Type B pancreatic cell (in vitro differentiated cells): ENCODE measurements at places on chromosomes 5 and 9.

- DNase-seq: peak; percentile 61
Measured at GRCh38 chr5:135439231-135440205, 7.6 kb downstream of the DCANP1 start.

- no peak for DNase-seq
Measured at GRCh38 chr5:74094096-74094781, 468.2 kb downstream of the ARHGEF28 start.

DNA sequence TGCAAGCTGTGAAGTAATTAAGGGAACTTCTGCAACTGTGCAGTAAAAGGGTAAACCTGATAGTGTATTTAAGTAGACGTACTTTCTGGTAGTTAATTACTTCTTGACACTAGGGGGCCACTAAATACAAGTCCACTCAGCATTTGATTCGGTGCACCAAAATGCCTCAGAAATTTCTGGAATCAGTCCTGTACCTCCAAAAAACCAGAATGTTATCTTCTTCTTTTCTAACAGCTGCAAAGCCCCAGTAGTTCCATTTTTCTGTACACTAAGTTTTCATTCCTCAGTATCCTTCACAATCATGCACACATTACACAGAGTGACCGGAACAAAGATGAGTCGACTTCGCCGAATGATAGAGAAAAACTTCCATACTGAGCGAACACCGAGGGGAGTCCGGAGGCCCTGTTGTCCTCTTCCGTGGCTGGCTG, 484 bp downstream of the GFM2 start:
- DNase-seq: no peak

GRCh38 chr5:172113036-172113435, 75.0 kb downstream of the STK10 start:
- DNase-seq: no peak

DNA sequence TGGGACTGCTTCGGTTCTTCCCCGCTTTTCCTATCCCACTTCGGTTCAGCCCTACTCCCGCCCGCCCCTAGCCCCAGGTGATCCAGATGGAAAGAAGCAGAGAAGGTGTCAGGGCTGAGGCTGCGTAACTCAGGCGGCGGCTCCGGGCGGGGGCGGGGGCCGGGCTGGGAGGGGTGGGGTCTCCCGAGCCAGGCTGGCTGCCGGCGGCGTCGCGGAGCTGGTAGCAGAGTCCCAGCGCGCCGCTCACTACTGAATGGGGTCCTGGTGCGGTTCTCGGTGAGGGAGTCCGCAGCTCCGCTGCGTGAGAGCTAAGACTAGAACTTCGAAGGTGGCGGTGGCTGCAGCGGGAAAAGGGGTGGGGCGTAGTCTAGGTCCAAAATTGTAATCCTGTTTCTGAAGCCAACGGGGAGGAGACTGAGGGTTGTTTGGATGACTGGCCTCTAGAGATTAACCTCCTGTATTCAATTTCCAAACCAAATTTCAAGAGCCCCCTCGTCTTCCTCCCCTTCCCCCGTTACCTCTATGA, 1.4 kb downstream of the PRR16 start:
- DNase-seq: no peak

DNA sequence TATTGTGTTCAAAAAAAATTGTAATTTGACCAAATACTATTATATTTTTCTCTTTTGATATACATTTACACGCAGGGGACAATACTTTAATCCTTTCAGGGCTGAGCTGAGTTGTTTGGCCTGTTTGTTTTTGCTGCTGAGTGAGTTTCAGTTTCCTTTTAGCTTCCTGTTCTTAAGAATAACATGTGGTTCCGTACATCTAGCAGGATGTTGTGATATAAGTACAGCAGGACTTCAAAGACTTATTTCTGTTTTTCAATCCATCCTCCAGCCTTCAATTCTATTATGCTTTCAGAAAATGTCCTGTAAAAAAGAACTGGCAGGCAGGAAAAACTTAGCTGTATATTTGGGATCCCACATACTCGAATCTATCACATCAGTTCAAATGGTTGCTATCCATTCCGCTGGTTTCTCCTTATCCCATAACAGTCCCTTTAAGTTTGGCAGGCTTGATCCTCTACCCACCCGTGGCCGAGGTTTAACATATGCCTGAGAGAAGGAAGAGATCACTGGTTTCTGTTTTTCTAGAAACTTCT, 1037.3 kb upstream of the ACO1 start:
- DNase-seq: no peak

- no peak for DNase-seq
Measured at GRCh38 chr5:22889720-22890119, 36.6 kb upstream of the CDH12 start.

DNA sequence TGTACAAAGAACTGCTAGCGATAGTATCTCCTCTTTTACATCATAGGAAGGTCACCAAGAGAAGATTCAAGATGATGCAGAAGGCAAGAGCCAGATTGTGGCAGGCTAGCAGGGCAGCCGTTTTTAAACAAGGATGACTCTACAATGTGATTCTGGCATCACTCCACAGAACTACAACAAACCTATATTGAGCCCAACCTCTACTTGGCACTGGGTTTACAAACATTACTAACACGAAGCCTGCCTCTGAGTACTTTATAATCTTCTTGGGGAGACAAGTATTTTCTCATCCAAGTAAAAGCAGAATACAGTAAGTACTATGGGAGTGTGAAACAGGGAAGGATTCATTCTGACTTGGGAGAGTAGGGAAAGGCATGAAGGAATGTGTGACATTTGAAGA, 448.6 kb downstream of the ZNF608 start:
- DNase-seq: no peak

- DNase-seq: no peak
Measured at GRCh38 chr5:77066823-77067442, 20.2 kb downstream of the ZBED3 start.

- DNase-seq: peak; percentile 86
Measured at GRCh38 chr9:124011460-124012301, at the start of gene LHX2. TSS of gene LHX2 (plus strand) at chr9:124011768. CDS start at chr9:124012349, 581 bp downstream.

GRCh38 chr9:111502506-111502905, 18.3 kb upstream of the ECPAS start:
- DNase-seq: no peak

GRCh38 chr9:130688072-130688471, 5.5 kb upstream of the EXOSC2 start:
- no peak for DNase-seq

DNA sequence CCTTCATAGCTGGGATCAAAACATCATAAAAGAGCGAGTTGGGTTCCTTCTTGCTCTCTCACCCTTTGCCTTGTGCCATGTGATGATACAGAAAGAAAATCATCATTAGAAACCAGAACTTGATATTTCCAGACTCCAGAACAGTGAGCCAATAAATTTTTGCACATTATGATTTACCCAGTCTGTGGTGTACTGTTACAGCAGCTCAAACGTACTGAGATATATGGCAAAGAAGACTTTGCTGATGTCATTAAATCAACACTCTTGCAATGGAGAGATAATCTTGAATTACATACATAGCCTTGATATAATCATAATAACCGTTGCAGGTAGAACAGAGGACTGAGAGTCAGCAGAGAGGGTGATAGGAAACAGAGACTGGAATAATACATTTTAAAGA, 1271.6 kb downstream of the CDH12 start:
- no peak for DNase-seq

DNA sequence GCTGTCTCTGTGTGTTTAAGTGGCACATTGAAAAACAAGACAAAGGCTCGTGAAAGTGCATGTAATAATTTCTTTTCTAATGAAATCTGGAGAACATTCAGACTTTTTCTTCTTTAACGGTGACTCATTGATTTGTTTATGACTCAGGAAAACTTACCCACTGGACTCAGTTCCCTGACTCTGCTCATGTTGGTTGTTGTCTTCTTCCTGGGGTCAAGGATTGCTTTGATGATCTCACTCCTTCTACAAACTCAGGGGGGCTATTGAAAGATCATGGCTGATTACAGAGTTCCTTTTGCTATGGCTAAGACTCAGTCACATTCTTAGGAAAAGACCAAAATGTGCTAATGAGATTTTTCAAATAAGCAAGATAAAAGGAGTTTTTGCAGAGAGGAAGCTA, 141.1 kb upstream of the DAP start:
- DNase-seq: no peak

GRCh38 chr9:137456061-137456863, 2.9 kb downstream of the NSMF start:
- no peak for DNase-seq

DNA sequence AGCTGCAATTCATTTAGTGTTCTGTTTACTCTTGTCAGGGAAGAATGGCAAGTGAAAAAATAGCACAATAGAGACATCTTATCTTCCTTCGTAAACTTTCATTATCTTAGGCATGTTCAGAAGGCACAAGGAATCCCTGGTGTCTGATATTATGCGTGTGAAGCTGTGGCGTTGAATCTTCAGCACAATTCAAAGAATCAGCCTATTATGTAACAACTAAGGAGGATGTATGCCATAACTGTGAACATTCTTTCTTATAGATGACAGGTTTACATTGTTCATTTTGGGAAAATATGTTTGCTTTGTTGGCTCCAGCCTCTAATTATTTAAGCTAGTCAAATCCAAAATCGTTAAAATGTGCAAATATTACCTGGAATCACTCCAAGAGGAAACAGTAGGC, 446.1 kb downstream of the ANXA1 start:
- DNase-seq: no peak

DNA sequence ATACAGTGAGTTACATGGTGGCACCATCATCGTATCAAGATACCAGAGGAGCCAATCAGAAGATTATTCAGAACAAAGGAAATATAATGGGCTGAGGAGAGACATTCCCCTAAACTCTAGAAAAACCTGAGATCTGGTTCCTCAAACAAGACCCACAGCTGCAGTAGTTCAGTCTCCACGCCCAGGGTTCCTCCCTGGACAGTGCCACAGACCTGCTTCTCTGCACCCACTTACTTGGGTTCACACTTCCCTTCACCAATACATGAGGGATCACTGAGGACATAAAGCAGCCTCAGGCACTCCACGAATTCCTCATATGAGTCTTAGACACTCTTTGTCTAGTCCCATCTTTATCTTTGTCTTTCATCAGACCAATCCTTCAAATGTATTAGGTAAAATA, 101.7 kb downstream of the APTX start:
- DNase-seq: no peak

- no peak for DNase-seq
Measured at GRCh38 chr9:110025551-110026170, 182.3 kb downstream of the C9orf152 start.

- peak; percentile 75 for DNase-seq
Measured at GRCh38 chr9:14313951-14314423, at the start of gene NFIB. TSS of gene NFIB (minus strand) at chr9:14314141. CDS start at chr9:14313511, 630 bp downstream.

GRCh38 chr9:84366683-84367082, 26.1 kb upstream of the SLC28A3 start:
- no peak for DNase-seq

DNA sequence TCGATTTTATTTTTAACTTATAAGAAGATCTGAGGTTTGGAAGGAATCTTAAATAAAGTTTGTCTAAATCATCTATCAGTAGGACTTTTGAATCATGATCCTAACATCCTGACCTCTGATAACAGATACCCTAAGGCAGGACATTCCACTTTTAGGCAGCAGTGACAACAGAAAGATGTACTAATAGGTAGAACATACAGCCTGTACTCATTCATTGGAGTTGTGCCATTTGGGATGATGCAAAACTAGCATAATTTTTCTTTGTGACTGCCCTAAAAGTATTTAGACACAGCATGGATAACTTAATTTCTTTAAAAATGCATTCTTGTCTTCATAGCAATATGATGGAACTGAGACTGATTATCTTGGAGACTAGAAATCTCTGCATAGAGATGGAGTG, 39.7 kb downstream of the CDC42SE2 start:
- DNase-seq: no peak

GRCh38 chr5:123170816-123171215, 81.8 kb downstream of the PRDM6 start:
- DNase-seq: no peak

GRCh38 chr5:38463634-38464521, 92.6 kb downstream of the LIFR start:
- DNase-seq: no peak

GRCh38 chr5:6576861-6577501, 55.9 kb downstream of the NSUN2 start:
- DNase-seq: peak; percentile 59

- DNase-seq: no peak
Measured at GRCh38 chr5:41212935-41213334, 397 bp downstream of the C6 start.

GRCh38 chr5:160385496-160385895, 14.4 kb downstream of the FAM200C start:
- DNase-seq: no peak
